ENCODE measurements at places on chromosomes 11 and 22.

GRCh38 chr11:118872403-118872821 is 11.3 kb upstream of the CXCR5 start:
- no peak for DNase-seq

GRCh38 chr22:36913427-36914389 is at the start of gene CSF2RB:
Gene CSF2RB, plus strand, starts transcription at chr22:36913628. Its CDS starts 8,580 bp downstream, at chr22:36922208.
- DNase-seq, result no peak

DNA sequence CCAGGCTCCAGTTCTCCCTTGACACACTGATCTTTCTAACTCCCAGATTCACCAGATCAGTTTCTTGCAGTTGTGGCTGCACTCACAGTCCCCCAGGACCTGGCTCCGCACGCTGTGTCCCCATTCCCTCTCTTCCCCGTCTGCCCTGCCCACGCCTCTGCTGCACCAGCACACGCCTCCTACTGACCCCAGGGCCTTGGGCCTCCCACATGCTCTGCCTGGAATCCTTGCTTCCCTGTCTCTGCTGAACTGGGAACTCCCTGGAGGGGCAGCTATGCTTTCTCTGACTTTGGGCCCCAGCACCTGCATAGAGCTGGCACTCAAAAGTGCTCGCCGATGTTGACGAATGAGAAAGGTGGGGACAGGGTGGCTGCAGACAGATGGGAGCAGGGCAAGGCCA is 68.9 kb downstream of the MYO7A start:
- DNase-seq, result no peak

GRCh38 chr11:1830322-1831223 is 4.2 kb upstream of the SYT8 start:
- no peak for DNase-seq

DNA sequence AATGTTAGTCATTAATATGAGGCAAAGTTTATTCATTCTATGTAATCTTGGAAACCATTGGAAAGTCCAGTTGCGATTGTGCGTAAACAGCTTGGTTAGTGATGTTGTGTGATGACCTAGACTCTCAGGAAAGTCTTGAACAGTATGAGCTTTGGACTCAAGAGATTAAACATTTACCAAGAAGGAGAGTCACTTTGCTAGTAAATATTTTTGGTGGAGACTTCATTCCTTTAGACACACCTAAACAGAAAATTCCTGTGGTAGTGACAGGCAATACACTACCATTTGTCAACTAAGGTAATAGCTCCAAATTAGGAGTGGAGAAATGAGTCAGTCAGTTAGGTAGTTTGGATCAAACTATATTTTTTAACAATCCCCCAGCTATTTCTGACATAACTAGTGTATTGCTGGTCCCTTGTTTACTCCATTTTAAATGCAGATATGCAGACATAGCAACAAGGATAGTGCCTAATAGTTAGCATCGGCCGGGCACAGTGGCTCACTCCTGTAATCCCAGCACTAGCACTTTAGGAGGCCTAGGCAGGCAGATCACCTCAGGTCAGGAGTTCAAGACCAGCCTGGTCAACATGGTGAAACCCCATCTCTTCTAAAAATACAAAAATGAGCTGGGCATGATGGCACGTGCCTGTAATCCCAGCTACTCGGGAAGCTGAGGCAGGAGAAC is 89.3 kb downstream of the ARHGAP42 start:
- peak; percentile 33 for DNase-seq

DNA sequence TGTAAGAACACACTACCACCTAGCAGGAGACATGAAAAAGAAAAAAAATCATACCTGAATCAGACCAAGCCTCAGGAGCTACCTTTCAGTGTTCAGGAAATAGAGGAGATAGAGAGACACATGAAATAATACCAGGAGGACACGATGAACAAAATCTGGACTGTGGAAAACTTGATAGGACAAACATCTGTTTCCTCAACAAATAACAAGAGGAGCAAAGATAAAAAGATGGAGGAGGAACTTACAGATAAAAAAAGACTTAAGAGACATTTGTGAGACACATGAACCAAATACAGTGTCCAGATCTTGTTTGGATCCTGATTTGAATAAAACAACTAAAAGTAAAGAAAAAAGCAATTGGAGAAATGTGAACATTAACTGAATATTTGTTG is 12.4 kb upstream of the KCNE3 start:
- DNase-seq, result no peak

DNA sequence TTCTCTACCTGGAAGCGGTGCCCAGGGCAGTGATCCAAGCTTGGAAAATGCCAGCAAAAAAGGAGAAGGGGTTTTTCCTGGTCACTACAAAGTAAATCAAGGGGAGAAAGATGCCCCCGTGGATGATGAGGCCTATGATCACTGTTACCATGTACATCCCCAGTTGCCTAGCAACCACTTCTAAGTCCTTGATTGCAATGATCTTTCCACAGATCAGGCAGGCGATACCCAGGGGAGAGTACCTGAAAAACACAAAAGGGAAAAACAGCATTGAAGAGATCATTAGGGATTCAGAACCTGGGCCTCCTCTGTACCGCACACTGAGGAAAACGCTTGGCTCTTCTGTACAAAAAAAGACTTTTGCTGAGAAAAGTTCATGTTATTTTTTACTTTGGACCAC is 127.1 kb downstream of the SLC1A2 start:
- no peak for DNase-seq

GRCh38 chr22:37664249-37665101 is 6.0 kb downstream of the PDXP start:
- no peak for DNase-seq

DNA sequence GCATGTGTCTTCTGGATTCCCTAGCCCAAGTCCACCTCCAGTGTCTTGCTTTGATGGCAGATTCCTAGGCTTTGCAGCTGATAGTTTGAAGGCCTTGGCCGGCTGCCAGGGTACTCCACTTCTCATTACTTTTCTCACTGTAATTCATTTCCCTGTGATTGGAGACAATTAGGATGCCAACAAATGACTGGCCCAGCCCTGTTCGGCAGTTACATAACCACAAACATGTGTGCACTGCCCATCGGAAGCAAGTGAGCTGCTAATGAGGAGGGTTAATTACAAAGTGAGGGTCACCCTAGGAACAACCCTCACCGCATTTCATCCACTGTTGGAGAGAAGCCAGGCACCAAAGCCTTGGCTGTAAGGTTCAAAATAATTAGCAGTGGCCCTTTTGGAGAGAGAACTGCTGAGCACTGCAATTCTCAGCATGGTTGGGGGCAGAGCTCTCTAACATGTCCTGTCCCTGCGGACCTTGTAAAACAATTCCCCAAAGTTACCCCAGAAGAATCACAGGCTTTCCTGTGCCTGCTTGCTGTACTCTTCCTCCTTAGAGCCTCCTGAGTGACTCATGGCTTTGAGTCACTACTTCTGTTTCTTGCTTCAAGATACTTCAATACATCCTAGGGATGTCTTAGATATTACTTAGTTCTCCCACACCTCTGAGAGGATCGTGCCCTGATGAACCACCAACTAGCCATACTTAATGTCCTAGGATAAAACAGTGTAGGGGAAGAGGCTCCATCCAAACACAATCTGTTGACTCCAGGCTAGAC is 109.7 kb upstream of the GALNT18 start:
- peak; percentile 68 for DNase-seq

GRCh38 chr22:50173311-50173982 is 2.9 kb downstream of the PANX2 start:
- DNase-seq, result no peak

- DNase-seq, result no peak
Observed at GRCh38 chr11:90135016-90135415, 553 bp downstream of the NAALAD2 start.

DNA sequence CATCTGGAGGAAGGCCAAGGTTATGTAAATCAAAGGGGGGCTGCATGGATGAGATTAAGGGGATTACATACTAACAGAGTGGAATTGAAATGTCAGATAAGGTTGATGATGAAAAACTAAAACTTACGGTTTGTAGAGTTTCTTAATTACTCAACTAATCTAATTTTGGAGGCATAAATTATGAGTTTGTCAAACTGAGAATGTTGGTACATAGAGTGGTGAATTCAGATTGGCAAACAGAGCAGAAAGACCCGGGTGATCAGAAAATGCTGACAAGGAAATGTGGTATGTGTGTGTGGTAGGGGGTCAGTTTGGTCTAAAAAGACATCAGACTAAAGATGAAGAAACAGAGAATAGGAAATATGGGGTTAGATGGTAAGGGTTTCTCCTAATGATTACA is 11.0 kb downstream of the MS4A6E start:
- DNase-seq, result no peak

DNA sequence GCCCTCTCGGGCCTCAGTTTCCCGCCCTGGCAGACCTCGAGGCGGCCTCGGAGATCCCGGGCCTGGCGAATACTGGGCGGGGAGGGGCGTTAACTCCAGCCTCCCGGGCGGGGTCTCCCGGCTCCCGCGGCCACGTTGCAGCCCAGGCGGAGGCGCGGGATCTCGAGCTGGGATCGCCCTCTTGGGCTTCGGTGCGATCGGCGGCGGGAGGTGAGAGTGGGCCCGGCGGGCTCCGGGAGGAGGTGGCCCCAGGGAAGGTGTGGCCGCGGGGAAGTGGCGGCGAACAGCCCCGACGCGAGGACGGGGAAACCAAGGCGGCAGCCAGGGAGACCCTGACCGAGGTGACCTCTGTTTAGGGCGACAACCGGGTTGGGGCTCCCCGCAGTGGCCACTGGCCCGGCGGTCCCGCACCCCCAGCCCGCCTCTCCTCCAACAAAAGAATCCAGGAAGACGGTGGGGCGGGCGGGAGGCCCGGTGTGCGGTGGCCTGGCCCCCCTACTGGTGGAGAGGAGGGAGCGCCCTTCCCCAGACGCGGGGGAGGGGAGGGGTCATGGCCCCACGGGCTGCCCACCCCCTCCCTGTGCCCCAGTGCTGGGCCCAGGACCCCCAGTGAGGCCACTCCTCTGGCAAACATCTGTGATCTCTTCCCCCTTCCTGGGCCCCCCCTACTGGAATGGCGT is at the start of gene PHETA2:
Gene PHETA2, plus strand, starts transcription at position 117 of the 680 bp plus-strand sequence. CDS start 3,046 bp downstream, outside the sequence.
- DNase-seq, result peak; percentile 58

DNA sequence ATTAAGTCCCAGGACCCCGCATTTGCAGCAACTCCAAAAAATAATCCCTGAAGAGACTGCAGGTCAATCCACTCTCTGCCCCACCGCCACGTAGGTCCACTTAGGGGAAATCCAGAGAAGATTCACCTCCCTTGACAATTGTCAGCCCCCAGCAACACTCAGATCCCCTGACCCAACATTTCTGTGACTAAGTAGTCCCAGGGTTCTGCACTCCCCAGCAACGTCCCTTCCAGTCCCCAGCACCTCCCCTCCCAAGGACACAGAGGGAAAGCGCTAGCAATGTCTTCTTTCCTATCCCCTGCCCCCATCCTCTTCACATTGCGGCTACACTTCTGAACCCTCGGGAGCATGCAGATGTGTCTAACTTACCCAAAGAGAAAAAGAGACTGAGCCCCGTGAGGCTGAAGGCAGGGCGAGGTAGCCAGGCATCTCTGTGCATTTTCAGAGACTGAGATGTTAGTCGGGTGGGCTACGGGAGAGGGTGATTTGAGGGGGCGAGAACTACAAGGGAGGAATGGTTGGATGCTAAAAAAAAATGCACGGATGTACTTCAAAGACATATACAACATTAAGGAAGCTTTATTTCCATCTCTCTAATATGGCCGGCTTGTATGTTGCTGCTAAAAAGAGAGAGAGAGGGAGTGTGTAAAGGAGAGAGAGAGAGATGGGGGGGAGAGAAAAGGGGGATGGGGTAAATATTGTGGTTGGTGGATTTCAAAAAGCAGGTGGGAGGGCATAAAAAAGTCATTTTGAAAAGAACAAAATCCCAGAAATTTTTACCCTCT is at the start of gene SCN2B:
Gene SCN2B, minus strand, starts transcription at position 647 of the 785 bp plus-strand sequence. Its CDS starts 208 bp downstream, at position 439.
- no peak for DNase-seq

DNA sequence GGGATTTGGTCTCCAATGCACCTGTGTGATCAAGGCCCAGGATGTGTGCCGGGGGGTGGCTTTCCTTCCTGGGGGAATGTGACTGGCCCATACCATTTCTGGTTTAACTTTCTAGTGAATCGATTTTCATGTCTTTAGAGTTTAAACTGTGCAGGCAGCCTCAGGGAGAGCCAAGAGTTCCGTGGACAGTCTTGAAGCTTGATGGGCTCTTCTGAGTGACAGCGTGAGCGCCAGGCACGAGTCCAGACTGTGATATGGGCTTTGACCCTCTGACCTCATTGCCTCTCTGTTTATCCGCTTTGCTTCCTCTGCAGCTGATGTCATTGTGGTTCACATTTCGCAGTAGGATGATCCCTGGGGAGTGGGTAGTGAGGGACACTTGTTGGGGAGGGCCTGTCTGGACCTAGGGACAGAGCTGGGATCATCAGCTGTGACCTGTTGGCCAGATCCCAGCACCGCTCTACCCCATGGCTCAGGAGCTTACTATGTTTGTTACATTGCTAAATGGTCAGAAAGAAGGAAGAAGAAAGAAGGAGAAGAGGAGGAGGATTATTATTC is 80.6 kb upstream of the CLDN5 start:
- no peak for DNase-seq

DNA sequence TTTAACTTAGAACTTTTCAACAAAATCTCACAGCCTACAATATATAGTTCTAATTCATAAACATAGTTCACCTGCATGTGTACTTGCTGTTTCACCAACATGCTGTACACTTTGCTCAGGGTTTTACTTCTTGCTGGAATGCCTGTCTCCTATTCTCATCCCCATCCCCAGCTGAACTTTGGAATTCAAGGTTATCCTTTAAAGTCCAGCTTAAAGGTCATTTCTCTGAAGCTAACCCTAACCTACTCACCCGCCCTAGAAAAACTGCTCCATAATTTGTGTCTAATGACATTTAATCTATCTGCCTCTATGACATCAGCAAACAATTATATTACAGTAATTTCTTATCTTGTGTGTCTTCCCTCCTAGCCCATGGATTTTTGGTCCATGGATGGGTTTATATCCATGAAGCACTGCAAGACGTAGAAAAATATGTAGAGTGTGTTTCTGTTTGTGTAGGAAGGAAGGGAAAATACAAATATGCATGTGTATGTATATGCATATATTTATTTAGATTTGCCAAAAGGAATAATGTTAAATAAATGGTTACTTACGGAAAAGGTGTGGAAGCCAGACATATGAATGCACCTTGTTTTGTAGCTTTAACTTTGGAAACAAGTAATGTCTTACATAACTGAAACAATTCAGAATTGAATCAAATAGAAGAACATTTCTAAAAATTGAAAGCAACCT is 99.5 kb upstream of the APOA1 start:
- DNase-seq, result no peak

DNA sequence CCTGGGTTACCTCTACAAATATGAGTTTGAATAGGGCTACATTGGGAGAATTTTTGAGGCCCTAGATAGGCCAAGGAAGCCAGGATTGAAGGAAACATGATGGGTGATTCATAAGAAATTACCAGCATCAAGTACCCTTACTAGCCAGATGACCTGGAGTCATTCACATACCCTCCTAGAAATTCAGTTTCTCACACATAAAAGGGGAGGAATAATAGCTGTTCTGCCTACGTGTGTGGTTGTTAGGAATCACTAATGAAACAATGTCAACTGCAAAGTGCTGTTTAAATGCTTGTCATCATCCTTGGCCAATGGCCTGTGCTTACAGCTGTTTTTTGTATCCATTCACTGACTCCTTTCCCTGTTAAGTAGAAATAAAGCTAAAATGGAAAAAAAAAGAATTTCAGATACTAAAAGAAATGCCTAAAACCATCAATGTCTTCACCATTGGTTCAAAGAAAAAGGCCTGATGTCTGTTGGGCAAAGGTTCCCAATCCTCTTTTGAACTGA is 114.4 kb downstream of the NCAM1 start:
- DNase-seq, result no peak
